ENCODE measurements at places on chromosomes 2 and 18.

DNA sequence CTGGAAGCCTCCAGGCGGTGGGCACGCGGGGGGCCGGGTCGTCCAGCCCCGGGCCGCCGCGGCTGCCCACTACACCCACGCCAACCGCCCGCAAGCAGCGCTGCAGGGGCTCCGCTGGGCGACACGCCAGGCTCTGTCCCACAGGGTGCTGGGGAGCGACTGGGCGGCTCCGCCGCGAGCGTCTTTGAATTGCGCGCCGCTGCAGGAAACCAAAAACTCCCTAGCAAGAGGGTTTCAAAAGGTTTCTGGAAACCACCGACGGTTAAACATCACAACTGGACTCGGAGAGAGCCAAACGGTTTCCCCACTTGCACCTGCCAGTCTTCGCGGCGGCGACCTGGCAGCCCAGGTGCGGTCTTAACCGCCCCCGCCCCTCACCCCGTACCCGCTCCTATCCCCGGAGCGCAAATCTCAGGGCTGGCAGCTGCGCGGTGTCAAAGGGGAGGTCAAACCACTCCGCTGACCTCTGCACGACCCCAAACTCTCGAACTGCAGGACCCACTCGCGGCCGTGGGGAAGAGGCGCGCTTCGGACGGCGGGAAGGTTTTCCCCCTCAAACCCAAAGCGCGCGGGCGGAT lies 1.0 kb downstream of the CXCR4 start:
- DNase-seq = no peak

- no peak for DNase-seq
These were observed 783.6 kb downstream of the DCDC2C start for GRCh38 chr2:4486971-4487370.

DNA sequence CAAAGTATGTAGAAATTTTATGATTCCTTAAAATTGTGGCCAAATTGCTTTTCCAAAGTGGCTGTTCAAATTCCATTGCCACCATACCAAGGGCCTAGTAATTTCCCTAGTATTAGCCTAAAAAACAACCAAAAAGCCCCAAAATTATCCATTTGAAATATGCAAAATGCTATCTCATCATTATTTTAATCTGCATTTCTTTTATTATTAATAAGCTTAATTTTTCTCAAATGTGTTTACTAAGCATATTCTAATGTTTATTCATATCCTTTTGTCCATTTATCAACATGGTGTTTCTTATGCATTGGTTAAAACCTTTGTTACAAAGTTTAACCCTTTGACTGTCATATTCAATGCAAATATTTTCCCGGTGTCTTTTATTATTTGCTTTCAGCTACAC lies 48.0 kb downstream of the PID1 start:
- DNase-seq = no peak

GRCh38 chr2:29108225-29108624 lies 7.0 kb upstream of the CLIP4 start:
- no peak for DNase-seq

DNA sequence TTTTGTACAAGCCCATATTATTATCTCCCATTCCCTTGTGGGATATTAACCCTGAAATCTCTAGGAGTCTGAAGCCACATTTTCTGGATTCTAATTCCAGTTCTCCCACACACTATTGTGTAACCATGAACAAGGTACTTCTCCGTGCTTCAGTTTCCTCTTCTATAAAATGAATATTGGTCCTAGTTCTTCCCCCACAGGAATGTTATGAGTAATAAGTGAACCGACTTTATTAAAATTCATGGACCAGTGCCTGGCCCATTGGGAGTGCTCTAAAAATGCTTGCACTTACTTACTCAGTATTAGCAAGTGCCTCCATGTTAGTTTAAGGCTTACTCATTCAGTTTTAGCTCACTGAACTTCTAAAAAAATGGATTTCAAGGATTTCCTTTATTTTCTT lies 1.4 kb upstream of the ACMSD start:
- no peak for DNase-seq

- no peak for DNase-seq
These were observed 19.9 kb downstream of the FMNL2 start for GRCh38 chr2:152354909-152355308.

DNA sequence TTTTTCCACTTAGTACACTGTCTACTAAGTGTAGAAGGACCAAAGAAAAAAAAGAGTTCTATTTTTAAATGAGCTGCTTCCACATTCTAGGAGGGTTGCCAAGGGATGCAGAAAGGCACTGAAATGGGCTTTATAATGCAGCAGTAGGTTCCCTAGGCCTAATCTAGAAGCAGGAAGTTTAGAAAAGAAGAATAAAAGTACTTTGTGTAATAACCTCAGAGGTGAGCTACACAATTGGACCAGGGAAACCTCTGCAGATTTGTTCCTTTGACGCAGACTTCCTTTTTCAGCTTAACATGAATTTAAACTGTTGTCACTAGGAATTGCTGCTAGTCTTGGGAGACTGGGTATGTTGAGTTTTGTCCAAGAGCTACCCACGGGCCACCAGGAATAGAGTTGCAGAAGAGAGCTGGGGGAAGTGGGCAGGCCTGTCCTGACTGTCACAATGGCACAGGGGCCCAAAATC lies 34.6 kb upstream of the RAB1A start:
- no peak for DNase-seq
